ENCODE measurements at places on chromosomes 2 and 18.

DNA sequence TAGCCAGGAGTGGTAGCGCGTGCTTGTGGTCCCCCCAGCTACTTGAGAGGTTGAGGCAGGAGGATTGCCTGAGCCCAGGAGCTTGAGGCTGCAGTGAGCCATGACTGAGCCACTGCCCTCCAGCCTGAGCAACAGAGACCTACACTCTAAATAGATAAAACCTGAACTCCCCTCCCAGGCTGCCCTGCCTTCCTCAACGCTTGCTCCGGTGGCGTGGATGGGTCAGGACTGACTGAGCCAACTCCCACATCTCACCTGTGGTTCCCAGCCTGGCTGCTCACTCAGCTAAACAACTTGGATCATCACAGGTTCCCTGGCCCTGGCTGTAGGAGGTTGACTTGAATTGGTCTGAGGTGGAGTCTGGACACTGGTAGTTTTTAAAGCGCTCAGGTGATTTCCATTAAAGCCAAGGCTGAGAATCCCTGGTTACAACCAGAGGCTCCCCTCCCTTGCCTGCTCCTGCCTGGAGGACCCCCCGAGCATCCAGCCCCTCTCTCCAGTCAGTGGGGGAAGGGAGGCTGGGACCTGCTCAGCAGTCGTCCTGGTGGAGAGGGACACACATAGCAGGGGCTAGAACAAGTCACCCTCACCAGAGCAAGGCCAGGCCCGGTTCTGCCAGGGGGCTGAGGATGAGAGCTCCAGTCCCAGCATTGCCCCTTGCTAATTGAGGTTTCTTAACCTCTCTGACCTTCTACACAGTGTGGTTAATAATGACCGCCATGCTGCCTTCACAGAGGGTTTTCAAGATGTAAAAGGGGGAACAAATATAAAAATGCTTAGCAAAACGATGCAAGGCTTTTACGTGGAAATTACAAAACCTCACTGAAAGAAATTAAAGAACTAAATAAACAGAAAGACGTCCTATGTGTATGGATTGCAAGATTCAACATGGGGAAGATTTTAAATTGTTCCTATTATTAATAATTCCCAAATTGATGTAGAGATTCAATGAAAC, 46.9 kb upstream of the TAF1B start:
- no peak for DNase-seq

- DNase-seq: no peak
Observed at GRCh38 chr18:46226461-46226860, 122.3 kb downstream of the HAUS1 start.

DNA sequence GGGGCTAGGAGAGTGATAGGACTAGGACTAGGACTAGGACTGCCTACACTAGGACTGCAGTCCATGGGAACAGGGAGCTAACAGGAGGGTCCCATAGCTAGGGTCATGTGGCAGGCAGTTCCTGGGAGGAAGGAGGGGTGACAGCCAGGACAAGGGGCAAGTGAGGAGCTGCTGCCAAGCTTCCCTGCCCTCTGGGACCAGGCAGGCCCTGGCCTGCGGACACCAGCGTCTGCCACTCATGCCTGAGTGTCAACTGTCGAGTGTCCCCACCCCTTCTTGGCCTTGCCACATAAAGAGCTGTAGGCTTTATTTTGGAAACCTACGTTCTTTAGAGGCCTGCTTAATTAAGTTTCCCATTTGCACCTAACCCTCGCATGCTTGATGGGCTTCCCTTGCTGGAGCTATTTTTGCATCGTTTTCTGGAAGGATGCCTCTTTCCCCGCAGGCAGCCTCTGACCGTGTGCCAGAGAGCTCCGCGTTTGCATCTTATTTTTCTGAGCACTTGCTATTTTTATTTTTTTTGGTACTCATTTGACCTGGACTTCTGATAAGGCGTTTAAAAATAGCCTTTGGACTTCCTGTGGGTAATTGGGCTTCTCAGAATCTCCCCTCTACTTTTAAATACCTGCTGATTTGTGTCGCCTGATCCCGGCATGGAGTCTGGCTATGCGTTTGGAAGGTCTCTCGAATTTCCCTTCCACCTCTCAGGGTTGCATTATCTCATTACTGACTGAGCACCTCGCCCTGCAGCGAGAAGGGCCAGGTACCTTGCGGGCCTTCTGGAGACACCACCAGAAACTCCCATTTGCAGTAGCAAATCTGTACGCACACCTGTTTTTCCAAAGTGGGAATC, 66.4 kb downstream of the SH3RF3 start:
- DNase-seq: no peak

DNA sequence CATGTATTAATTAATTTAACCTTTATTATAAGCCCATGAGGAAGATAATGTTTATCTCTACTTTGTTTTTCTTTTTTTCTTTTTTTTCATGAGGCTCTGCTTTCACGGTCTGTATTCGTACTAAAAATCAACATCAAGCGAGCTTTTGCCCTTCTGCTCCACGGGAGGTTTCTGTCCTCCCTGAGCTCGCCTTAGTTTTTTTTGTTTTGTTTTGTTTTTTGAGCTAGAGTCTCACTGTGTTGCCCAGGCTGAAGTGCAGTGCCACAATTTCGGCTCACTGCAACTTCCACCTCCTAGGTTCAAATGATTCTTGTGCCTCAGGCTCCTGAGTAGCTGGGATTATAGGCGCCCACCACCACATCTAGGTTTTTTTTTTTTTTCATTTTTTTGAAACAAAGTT, 29.9 kb upstream of the BMPR2 start:
- no peak for DNase-seq

- DNase-seq: no peak
Observed at GRCh38 chr18:1014951-1015624, 110.4 kb downstream of the ADCYAP1 start.

- no peak for DNase-seq
Observed at GRCh38 chr2:98084151-98084868, 2.7 kb upstream of the VWA3B start.

GRCh38 chr2:230893338-230893737, 28.6 kb downstream of the ITM2C start:
- DNase-seq: no peak

DNA sequence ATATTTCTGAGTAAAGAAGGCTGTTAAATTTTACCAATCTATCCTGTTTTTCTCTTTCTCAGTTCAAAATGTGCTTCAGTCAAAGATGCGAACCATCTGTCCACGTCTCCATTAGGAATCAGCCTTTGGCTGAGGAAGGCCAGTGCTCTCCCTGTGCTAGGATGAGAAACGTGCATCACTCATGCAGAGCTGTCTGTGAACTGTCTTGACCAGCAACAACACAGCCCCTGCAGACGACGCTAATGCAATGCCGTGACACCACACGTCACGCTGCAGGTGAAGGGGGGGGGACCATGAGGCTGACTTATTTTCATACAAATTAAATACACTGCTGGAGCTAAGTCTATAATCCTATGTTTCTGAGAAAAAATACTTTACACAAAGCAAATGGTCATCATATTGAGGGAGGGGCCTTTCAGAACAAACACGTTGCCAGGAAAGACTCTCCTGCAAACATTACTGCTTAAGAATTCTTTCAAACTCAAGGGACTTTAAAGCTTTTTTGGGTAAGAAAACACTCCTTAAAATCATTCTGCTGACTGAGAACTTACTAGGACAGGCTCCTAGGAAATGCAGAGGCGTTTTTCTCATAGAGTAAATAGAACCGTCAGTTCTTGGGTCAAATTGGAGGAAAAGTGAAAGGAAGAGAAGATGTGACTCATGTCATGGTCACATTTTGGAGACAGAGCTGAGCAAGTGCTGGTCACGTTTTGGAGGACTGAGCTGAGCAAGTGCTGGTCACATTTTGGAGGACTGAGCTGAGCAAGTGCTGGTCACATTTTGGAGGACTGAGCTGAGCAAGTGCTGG, 97.0 kb downstream of the MBP start:
- no peak for DNase-seq

GRCh38 chr2:85988914-85989270, 100.1 kb upstream of the ST3GAL5 start:
- no peak for DNase-seq
